ENCODE measurements at places on chromosomes 1 and 21.

GRCh38 chr1:64195081-64195395, 8.4 kb upstream of the UBE2U start:
- no peak for DNase-seq

DNA sequence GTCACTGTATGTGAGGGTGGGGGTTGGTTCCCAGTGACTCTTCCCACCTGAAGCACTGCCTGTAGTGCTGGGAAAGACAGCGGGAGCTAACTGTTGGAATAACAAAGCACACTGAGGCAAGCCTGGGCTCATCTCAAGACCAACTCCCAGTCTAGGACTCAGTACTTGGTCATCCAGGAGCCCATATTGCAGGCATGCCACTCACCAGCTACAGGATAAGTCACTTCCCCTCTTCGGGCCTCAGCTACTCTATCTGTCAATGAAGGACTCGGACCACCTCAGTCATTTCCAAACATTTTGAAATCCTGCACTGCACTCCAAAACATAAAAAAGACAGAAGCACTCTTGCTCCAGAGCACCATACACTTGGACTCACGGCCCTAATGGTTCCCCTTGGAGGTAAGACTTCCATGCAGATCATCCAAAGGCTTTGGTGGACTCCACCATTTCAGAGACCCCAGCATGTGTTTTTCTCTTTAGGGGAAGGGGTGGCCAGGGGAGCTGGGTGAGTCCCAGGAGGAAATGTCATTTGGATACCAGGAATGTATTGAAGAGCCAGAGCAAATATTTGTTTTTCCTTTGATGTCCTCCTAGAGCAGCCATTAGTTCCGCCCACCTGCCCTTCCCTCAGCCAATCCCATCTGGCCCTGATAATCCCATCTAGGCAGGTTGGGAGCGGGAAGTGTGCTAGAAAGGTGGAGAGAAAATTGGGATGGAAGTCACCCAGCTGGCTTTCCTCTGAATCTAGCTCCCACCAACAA, 3.1 kb downstream of the NUAK2 start:
- DNase-seq: no peak

GRCh38 chr1:2984399-2985061, 36.7 kb upstream of the ACTRT2 start:
- no peak for DNase-seq

DNA sequence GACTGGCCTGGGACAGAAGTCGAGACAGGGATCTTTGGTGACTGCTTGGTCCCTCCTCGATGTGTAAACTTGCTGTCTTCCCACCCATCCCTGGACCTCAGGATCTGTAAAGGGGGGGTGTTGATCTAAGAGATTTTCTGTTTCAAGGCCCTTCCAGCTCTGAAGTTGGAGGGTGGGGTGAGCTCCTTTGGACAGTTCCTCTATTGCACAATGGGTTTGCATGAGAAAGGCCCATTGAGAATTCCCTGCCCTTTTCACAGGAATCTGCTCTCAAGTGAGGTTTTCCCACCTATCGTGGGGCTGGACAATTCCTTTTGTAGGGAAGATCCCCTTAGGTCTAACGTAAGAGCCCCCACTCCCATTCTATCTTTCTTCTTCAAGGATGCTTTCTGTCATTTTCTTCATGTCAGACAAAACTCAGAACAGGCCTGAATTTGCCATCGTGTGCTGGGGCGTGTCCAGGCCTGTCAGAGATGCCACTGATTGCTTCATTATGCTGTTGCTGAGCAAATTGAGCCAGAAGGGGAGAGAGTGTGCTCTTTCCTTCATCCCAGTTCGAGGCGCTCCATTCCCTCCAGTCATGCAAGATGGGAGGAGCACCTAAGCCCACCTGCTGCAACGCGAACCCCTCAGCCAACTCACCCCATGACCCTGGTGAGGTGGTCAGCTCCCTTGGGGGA, 149.9 kb upstream of the IGSF21 start:
- no peak for DNase-seq

GRCh38 chr1:31984419-31985347, 29.0 kb upstream of the KHDRBS1 start:
- peak; percentile 34 for DNase-seq

GRCh38 chr21:42254651-42255601, 36.0 kb downstream of the ABCG1 start:
- DNase-seq: no peak

DNA sequence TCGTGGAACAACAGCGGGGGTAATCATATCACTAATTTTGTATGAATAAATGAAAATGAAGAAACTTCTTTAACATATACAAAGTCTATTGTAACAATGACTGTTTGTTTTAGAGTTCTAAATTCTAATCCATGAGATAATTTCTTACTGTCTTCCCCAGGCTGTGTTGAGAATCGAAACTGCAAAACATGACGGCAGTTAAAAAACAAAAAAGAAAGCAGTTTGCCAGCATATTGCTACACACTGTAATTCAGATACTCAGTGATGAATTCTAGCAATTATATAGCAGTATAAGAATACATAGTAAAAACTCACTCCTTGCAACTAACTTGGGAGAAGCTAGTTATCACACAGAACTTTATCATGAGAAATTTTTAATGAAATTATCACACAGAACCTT, 22.1 kb downstream of the INSL5 start:
- no peak for DNase-seq

GRCh38 chr1:199269241-199269640, 630.4 kb downstream of the PTPRC start:
- DNase-seq: no peak

DNA sequence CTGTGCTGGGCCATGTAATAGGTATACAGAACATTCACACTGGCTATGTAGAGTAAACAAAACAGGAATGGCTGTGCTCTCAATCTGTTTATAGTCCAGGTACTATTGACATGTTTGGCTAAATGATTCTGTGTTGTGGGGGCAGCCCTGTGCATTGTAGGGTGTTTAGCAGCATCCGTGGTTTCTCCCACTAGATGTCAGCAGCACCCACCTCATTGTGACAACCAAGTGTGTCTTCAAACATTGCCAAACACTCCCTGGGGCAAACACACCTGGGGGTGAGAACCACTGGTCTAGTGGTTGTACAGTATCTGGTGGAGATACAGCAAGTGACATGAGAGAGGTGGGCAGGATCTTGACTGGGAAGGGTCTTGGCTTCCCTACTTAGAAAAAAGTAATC, 80.4 kb upstream of the SPATA6 start:
- DNase-seq: no peak

- no peak for DNase-seq
These were observed 269.7 kb downstream of the DYRK1A start for GRCh38 chr21:37636152-37636860.

- DNase-seq: no peak
These were observed 877.7 kb upstream of the PRMT6 start for GRCh38 chr1:106178791-106179190.

DNA sequence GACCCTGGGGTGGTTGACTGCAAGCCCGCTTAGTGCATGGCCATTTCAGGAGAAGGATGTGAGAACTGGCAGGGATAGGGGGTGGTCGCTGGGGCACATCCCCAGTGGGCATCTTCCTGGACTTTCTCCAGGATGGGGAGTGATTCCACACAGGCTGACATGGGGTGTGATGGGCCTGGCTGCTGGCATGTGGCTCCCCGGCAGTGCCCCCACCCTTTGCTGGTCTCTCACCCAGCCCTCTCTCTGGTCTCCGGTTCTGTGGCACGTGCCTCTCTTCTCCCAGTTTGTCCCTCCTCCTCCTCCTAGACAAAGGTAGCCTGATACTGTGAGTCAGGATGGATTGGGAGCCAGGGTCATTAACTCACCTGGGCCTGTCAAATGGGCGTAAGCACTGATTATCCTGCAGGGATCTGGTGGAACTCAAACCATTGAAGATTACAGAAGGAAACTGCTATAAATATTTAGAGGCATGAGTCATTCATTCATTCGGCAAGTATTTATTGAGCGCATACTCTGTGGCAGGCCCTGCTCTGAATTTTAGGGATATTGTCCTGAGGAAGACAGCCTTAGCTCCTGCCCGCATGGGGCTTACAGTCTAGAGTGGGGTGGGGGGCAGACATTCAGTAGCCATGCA, 23.6 kb upstream of the EPS8L3 start:
- no peak for DNase-seq

GRCh38 chr1:209708297-209708696, 3.7 kb downstream of the HSD11B1 start:
- DNase-seq: no peak

DNA sequence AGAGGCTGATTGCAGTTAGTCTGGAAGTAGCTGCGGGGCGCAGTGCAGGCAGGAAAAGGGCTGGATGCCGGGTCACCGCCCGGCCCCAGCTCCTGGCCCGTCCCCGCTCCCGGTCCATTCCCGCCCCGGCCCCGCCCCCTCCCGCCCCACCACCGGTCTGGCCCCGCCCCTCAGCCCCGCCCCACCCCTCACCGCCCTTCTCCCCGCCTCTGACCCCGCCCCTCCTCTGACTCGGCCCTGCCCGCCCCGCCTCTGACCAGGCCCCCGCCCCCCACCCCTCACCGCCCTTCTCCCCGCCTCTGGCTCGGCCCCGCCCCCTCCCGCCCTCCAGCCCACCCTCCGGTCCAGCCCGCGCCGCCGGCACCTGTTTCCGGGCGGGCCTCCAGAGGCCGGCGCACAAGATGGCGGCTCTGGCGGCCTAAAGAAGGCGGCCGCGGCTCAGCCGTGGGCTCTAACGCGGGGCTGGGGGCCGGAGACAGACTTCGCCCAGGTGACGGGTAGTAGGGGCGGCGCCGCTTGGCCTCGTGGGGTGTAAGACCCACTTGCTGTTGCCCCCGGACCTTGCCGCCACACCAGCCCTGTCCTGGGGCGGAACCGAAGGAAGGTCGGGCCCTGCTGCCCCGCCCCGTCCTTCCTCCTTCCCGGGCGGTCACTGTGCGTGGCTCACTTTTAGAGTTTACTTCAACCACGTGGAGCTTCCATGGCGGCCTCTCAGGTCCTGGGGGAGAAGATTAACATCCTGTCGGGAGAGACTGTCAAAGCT, at the start of gene UBIAD1:
Gene UBIAD1 (plus strand): TSS at position 367 of the 763 bp plus-strand sequence. CDS start 334 bp downstream, at position 701.
- DNase-seq: peak; percentile 85

DNA sequence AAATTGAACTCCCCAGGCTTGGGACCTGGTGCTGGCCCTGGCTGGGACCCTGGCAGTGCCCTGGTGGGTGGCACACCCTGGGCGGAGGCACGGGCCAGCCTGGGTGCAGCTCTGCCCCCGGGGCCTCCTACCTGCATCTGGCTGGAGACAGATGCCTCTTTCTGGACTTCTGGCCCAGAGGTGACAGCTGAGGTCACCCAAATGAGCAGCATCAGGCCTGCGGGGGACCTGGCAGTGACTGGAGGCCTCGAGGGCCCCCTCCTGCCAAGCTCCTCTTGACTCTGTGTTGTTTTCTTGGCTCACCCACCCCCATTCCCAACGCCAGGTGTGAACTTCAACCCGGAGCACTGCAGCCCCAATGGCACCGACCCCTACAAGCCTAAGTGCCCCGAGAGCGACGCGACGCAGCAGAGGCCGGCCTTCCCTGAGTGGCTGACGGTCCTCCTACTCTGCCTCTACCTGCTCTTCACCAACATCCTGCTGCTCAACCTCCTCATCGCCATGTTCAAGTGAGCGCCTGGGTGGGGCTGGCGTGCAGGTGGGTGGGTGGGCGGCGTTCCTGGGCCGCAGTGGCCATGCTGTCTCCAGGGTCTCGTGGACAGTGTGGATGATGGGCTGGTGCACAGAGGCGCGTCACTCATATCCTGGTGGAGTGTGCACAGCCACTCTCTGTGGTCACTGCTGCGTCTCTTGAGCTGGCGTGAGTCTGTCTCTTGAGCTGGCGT, 41.6 kb upstream of the LRRC3 start:
- DNase-seq: no peak

DNA sequence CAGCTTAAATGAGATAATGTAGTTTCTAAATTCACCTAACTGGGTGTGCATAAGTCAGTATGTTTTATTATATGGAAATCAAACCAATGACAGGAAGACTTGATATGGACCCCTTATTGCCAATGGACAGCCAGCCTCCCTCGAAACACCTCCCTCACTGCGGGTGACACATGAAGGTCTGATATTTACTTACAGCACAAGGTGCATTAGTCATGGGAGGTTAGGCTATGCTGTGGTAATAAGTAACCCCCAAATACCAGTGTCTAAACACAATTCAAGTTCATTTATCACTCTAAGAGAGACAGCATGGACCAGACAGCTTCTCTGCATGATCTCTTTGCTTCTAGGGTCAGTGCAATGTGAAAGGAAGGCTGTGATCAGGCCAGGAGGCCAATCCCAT, 126.0 kb upstream of the KCNJ6 start:
- no peak for DNase-seq
